Daoy (cell line): ENCODE measurements at places on chromosomes 2 and 18. TPM values are rescaled to one million over a fixed set of nuclear protein-coding genes. Genes with fewer than 3 reads are reported as not detected.

DNA sequence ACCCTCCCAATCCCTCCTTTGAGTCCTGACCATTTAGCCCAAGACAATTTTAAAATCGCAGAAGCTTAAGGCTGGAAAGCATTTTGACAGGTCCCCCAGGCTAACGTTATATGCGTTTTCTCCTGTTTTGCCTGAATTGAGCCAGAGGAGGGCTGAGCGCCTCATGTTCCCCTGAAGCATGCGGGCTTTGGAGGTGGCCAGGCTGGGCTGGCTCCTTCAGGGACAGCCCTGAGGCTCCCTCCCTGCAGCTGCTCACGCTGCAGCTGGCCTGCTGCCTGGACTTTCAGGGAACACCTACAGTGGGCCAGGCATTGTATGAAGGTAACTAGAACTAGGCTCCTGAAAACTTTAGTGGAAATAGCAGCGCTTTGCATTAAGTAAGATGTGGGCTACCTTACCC, 179.2 kb downstream of the ACKR3 start:
- peak; percentile 35 for DNase-seq

- no peak for DNase-seq
Measured at GRCh38 chr18:59385191-59385590, 26.1 kb upstream of the LMAN1 start.

DNA sequence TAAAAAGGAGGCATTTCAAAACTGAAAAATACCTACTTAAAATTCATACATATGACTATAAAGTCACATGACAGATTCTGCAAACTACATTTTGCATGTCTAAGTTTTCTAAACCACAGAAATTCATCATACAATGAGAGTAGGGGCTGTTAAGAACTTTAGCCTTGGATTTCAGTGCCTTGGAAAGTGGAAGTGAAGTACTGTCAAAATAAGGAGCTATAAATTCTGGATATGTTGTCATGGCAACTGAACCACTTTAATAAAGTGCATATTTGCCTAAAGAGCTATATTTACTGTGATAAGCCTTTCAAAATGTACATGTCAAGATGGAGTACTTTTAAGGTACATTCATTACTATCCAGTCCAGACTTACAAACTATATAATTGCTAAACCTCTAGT, 227.1 kb downstream of the RAB3GAP1 start:
- no peak for DNase-seq

- DNase-seq: peak; percentile 88
Measured at GRCh38 chr18:31487246-31488015, 10.5 kb upstream of the DSG2 start.

GRCh38 chr2:160381425-160381951, 112.1 kb downstream of the RBMS1 start:
- no peak for DNase-seq

- DNase-seq: no peak
Measured at GRCh38 chr2:143071185-143071876, 57.9 kb upstream of the ARHGAP15 start.

C2orf66 gene
- not detected in 2 replicates for total RNA-seq

CRYBA2 gene
- 2.2 and 4.3 TPM in 2 replicates for total RNA-seq
